SW480 (cell line): ENCODE measurements at places on chromosomes 7 and 10.

DNA sequence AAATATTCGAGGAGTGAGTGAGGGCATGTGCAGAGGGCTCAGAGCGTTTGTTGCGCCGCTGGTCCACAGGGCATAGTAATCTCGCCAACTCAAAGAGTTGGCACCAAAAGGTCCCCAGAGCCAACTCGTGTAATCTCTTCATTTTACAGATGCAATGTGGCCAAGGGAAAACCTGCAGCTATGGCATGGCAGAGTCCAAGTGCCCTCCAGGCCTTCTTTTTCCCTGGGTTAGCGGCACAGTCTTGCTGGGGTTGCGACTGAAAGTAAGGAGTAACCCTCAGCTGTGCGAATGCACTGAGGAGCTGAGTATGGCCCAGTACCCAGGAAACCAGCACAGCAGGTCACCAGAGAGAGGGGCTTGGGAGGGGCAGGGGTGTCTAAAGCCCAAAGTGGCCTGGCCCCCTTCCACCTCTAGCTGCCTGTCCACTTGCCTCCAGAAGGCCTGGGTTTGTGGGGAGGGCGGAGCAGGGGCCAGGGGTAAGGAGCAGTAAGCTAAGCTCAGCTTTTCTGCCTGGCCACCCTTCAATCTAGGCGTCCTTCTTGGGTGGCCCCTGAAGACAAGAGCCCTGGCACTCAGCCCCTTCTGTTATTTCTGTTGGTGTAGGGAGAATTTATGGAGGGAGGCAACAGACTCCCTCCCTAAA, 3.3 kb upstream of the GAD2 start:
- DNase-seq = no peak

DNA sequence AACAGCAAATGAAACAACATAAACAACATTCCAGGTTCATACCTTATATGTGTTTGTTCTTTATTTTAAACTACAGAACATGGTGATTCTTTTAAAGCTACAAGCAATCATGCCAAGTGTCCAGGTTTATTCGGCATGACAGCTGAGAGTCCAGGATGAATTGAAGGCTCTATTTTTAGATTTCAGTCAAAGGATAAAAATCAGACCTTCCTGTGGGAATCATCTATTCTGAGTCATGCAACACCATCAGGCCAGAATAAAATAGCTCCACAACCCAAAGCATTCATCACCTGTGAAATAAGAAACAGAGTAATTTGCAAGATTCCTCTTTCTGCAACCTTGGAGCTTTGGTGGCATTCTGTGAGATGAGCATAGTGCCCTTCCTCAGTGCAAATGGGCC, 292.4 kb upstream of the MYO3A start:
- no peak for DNase-seq

GRCh38 chr10:114320249-114321116, 81.4 kb downstream of the VWA2 start:
- peak; percentile 97 for DNase-seq

DNA sequence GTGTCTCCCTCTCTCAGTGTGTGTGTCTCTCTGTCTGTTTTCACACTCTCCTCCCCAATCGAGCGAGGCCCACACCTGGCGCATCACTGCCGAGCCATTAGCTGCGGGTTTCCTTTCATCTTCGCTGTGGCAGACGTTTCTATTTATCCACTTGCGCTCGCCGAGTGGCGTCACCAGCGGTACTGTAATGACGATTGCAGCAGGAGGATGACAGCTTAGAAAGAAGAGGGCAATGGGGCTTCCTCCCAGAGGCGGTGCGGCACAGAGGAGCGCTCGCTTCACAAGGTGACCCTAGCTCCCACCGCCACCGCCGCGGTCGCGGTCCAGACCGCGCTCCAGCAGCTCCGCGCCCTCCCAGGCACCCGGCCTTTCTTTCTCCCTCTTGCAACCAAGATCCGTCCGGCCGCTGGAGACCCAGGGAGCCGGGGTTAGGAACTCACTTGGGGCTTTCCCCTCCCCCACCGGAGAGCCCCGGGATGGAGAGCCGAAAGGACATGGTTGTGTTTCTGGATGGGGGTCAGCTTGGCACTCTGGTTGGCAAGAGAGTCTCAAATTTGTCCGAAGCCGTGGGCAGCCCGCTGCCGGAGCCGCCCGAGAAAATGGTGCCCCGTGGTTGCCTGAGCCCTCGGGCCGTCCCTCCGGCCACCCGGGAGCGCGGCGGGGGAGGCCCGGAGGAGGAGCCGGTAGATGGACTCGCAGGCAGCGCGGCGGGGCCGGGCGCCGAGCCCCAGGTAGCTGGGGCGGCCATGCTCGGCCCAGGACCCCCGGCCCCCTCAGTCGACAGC, at the start of gene EVX1:
TSS of gene EVX1 (plus strand) at position 248 of the 785 bp plus-strand sequence. CDS start at position 477, 229 bp downstream.
- peak; percentile 91 for DNase-seq

- DNase-seq = peak; percentile 63
Measured at GRCh38 chr7:111089822-111090426, 1.0 kb upstream of the LRRN3 start.

DNA sequence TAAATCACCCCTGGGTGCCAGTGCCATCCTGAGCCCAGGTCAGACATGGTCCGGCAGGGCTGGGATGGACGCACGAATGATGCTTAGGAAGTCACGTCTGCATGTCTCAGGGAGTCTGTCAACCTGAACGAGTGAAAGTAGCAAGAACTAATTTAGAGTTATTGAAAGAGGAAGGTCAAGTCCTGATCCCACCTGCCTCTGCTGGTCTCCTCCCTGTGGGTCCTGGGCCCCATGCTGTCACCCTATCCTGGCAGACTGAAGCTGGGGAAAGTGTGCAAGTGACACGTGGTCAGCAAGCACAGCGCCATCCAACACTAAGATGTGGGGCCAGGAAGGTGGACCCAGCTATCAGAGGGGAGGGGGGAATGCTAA, 26.1 kb upstream of the GRID1 start:
- no peak for DNase-seq
